ENCODE measurements at places on chromosomes 5 and 9.

DNA sequence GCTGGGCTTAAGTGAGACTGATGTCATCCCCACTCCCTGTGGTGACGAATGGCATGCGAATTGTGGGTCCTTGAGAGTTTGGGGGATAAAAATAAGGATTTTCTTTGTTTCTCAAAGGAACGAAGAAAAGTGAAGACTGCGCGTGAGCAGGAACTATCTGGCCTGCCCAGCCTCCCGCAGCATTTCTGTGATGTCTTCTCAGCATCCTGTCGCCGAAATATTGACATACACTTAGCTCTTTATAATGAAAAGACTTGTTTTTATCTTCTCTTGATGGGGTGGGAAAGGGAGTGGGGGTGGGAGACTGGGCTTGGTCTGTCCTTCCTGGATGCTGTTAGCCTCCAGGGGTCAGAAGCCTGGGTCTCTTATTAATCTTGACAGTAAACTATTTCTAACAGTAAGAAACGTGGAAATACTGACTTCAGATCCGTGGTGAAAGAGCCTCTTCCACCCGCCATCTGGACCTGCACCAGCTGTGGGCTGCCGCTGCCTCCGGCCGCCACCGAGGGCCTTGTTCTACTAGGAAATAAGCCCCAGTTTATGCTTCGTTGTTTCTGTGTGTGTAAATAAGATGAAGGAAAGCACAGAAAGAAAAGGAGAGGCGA, 239.6 kb downstream of the FANCC start:
- DNase-seq: no peak

DNA sequence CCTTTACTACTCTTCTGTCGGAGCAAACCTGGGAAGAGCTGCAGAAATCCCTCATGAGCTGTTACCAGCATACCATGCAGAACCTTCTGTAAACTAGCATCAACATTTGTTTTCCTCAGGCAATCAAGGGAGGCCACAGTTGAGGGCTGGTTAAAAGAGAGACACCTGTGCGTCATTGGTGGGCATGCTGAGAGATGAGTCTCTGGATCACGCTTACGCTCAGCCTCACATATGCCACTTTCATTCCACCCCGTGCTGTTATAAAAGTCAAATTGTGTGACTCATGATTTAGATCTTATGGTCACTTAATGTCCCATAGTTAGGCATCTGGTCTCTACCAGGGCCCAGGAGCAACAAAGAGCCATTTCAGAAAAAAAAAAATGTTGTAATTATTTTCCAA, 18.1 kb upstream of the ICE1 start:
- no peak for DNase-seq

- DNase-seq: no peak
Measured at GRCh38 chr9:114150608-114151007, 4.7 kb upstream of the COL27A1 start.

GRCh38 chr5:137714494-137714893, 21.4 kb downstream of the KLHL3 start:
- DNase-seq: no peak

DNA sequence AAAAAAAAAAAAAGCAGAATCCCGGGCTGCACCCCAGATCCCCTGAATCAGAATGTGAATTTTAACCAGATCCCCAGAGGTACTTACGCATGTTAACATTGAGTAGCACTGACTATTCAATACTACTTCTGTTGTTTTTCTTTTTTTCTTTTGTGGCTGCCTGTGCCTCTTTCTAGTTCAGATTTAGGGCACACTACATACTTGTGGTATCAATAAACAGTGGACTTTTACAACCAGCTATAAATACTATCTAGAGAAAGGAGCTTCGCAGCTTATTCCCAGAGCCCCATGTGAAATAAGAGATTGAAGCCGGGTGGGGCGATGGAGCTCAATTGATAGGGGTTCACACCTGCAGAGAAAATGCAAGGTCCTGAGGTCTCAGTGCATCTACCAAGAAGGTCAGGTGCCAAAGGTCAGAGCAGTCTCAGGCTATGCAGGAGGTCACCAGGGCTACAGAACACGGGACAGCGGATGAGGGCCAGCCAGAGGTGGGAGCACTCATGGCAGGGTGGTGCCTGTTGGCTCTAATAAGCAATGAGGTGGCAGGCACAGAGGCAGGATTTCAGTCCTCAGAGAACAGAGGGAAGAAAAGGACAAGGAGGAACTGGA, 22.3 kb downstream of the WWC1 start:
- no peak for DNase-seq

DNA sequence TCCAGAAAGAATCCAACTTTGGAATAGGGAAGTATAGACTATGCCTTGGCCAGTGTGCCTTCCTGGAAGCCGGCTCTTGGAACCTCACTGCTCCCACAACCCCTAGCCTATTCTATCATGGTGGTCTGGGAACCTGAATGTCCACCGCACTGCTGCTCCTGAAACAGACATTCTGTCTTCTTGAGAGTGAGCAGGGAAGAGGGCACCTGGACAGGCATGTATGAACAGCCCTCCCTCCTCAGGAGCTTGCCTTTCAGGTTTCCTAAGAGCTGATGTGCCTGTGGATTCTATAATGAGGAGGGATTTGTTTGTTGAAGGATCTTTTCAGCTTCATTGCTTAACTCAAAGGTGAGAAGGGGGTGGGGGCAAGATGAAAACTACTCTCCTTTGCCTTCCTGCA, 55.1 kb upstream of the XPA start:
- DNase-seq: no peak

- DNase-seq: no peak
Measured at GRCh38 chr9:134463280-134463679, 137.0 kb downstream of the RXRA start.

GRCh38 chr5:128395073-128395472, 143.0 kb downstream of the FBN2 start:
- DNase-seq: no peak

- no peak for DNase-seq
Measured at GRCh38 chr5:116303810-116304209, 219.0 kb downstream of the COMMD10 start.

GRCh38 chr5:82991678-82992323, 85.4 kb downstream of the TMEM167A start:
- DNase-seq: no peak

GRCh38 chr5:20029266-20029665, 41.3 kb upstream of the CDH18 start:
- DNase-seq: no peak

- DNase-seq: no peak
Measured at GRCh38 chr9:38332625-38333024, 59.9 kb upstream of the ALDH1B1 start.

GRCh38 chr9:110606179-110606790, 26.7 kb upstream of the SVEP1 start:
- no peak for DNase-seq

- DNase-seq: peak; percentile 17
Measured at GRCh38 chr5:164504141-164504772, 998.8 kb downstream of the MAT2B start.

GRCh38 chr9:112971415-112971814, 40.6 kb downstream of the ZNF883 start:
- DNase-seq: no peak

DNA sequence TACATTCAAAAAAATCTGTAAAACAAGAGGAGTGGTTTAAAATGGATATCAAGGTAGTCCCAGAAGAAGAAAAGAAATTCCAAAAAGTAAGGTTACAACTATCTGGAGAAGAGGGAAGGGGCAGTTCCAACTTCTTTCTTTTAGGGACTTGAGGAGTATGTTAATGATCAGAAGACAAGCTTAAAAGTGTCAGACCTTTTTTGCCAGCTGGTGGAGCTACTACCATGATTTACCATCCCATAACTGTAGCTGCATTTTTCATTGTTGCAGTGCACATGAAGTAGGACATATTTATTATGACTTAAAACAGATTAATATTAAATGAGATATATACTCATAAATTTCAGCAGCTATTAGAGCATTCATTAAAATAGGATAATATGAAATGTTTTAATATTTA, 158.5 kb upstream of the RGS7BP start:
- no peak for DNase-seq

GRCh38 chr5:123719004-123719403, 207.0 kb downstream of the CSNK1G3 start:
- DNase-seq: no peak

DNA sequence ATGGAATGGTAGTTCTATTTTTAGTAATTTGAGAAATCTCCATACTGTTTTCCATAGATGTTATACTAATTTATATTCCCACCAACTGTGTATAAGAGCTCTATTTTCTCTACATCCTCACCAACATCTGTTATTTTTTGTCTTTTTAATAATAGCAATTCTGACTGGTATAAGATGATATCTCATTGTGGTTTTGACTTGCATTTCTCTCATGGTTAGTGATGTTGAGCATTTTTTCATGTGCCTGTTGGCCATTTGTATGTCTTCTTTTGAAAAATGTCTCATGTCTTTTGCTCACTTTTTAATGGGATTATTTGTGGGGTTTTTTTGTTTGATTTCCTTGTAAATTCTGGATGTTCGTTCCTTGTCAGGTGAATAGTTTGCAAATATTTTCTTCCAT, 154.4 kb downstream of the ZSWIM6 start:
- no peak for DNase-seq
